Body of pancreas (tissue), 4 donors: ENCODE measurements at places on chromosomes 4 and X. TPM values are rescaled to one million over a fixed set of nuclear protein-coding genes. Genes with fewer than 3 reads are reported as not detected.

GNRHR gene
- total RNA-seq = not detected

CSN1S1 gene
- not detected for total RNA-seq

DNA sequence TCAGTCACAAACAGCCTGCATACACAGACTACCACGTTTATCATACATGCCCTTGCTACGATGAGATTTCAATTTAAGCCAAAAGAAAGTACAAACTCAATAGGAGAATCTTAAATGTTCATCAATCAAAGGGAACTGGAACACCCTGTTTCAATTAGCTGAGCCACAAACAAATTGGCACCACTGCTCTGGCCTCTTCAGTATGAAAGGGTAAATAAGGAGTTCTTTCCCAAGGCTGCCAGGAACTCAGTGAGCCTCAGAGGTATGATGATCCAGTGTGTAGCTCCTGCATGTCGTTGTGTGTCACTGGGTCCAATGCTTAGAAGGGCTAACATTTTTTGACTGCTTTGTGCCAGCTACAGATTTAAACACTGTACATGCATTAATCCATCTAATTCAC is 5.4 kb downstream of the RNF150 start:
- no peaks in the 10 kb centered on the region for H3K27me3 ChIP-seq
- H3K36me3 ChIP-seq = no peaks in the 10 kb centered on the region
- no peak overlapping the region for H3K27ac ChIP-seq
- H3K4me1 ChIP-seq = peaks cover 6% of the 10 kb centered on the region

GLRB gene
- total RNA-seq = 3.0 TPM

DNA sequence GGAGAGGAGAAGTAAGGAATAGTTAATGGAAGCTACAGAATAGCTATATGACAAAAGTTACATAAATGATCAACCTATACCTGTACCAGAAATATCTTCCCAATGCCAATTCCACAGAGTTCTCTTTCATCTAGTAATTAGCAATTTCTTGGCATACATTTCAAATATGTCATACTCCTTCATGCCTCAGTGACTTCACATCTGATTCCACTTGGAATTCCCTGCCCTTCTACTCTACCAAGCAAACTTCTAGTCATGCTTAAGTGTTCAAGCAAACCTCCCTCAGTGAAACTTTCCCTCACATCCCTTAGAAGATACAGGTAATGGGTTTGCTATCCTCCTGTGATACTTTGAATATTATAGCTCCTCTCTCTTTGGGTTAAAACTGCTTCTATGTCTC is 127.1 kb downstream of the KLHL13 start:
- H3K27me3 ChIP-seq = no peaks in the 10 kb centered on the region
- no peak for DNase-seq
- H3K36me3 ChIP-seq = no peaks in the 10 kb centered on the region
- no peak overlapping the region for H3K4me3 ChIP-seq

DNA sequence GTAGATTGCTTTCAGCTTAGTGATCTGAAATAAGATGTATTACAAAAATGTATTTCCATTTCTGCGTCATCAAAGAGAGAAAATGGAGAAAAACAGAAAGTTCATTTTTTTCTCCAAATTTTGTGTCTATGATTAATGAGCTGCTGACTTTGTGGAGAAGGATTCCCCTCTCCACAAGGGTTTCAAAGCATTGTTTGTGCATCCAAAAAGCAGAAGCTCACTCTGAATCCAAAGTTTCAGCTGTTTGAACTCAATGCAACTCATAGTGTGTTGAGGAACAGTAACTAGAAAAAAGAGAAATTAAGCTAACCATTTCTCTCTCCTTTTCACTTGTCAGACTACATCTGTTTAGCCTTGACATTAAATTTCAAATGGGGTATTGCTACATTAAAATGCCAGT is 62.9 kb upstream of the SLC7A11 start:
- H3K36me3 ChIP-seq = no peaks in the 10 kb centered on the region
- no peak overlapping the region for H3K27ac ChIP-seq
- no peak overlapping the region for H3K4me3 ChIP-seq
- no peaks in the 10 kb centered on the region for H3K27me3 ChIP-seq

GRCh38 chr4:89171176-89171805 is 60.0 kb downstream of the TIGD2 start:
- no peak for DNase-seq
- H3K27ac ChIP-seq = no peak overlapping the region
- no peaks in the 10 kb centered on the region for H3K36me3 ChIP-seq
- H3K4me3 ChIP-seq = no peak overlapping the region

DNA sequence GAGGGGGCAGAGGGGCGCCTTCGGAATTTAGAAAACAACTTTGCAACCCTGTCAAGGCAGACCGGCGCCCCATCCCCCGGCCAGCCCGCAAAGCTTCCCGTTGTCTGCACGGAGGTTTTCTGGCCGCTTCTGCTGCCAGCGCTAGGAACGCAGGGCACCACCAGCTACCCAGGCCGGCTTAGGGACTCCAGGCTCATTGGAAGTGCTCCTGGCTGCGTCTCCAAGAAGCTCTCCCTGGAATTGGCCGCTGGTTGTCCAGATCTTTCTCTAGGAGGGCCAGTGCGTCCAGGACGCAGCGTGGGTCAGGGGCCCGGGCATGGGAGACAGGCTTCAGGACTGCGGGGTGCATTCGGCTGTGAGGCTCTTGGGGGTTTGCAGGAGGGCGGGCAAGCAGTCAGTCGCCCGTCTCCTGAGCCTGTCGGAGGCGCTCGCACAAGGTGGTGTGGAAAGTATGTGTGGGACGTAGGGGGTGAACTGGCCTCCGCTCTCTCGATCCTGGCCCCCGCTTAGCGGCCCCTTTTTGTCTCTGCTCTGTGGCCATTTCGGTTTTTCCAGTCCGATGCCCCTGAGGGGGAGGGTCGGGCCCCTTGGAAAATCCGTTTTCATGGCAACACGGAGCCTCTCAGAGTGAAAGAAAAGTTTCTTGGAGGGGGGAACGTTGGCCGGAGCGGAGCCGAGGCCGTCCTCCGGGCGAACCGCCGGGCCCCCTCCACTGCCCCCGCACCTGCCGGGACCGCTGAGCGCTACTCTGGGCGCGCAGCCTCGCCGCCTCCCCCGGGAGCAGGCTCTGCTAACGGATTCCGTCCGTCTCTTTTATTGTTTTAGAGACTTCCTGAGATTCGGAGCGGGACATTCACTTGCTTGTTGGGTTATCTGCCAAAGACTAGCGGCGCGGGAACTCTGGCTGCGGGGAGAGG is 810 bp upstream of the SOX3 start:
- peaks cover 15% of the 10 kb centered on the region for H3K27me3 ChIP-seq
- no peak for DNase-seq
- H3K36me3 ChIP-seq = no peaks in the 10 kb centered on the region

DNA sequence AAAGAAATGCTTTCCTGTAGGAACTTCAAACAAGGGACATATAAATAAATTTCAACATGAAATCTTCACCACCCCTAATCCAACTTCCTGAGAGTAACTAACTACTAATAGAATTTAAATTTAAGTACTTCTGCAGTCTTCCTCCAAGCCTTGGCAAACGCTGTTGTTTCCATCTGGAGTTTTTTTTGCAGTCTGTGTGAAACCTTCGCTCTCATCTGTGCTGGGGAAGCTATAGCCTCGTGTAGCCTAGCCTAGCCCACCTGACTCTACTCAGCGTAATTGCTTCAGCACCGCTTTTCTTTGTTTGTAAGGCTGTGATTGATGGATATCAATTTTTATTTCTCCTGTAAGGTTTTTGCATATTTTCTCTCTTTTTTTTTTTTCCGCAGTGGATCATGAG is 30.9 kb downstream of the STOX2 start:
- no peak overlapping the region for H3K4me3 ChIP-seq
- H3K27me3 ChIP-seq = no peaks in the 10 kb centered on the region
- H3K4me1 ChIP-seq = no peaks in the 10 kb centered on the region

SPANXN3 gene
- total RNA-seq = not detected

CTAG1B gene
- not detected for total RNA-seq
